Stimulated activated CD4-positive, alpha-beta T cell treated with anti-CD3 and anti-CD28 coated beads, TNF-alpha, amount 100 ng/mL, for 48 hours (primary cell): ENCODE measurements at places on chromosomes 12 and 14.

GRCh38 chr14:103290056-103290455, 44.0 kb upstream of the EIF5 start:
- DNase-seq: no peak

DNA sequence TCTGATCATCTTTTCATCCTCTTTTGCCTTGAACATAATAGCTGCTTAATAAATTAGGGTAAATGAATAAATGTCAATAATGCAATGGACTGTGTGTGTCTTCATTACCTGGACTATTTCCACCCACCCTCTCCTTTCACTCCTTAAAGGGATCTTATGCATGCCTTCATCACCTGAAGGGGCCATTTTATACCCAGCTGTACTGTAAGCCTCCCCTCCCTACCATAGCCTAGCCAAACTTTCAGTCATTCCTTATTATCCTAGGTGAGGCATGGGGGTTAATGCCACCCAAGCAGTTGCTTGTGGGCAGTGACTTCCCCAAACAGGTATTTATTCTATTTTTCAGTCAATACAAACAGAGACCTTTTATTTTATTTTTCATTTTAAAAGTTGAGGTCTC, 127.8 kb upstream of the PARP11 start:
- DNase-seq: no peak

- DNase-seq: no peak
Measured at GRCh38 chr14:101039755-101040138, 136.2 kb upstream of the RTL1 start.

- DNase-seq: no peak
Measured at GRCh38 chr14:61520576-61520975, 174.7 kb upstream of the HIF1A start.

DNA sequence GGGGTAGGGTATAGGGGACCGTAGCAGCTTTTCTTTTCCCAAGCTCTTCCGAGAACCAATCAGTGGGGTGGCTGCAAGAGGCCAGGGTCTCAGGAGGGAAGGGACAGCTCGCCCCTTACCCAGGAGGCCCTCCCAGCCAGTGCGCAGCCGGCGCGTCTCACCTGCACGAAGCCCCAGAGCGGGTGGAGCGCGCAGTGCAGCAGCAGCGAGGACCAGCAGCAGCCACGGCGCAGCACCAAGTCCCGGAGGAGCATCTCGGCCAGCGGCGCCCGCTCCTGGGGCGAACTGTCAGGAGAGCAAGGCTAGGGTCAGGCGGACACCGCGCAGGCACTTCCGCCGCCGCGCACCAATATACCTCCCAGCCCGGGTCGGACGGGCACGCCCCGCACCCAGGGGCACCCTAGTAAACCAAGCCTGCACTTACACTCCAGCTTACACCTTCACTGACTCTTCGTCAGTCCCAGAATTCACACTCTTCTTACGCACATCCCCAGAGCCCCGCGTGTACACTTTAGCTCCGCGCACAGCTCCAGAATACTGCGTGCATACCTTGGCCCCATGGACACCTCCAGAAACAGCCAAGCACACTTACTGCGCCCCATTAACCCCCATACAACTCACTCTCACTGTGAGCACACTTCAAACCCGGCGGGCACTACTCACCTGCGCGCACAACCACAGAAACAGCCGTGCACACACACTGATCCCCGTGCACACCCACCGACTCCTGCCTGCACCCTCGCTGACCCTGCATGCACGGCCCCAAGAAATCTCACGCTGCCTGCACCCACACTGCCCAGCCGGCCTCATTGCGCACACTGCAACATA, 606 bp downstream of the PRIMA1 start:
- DNase-seq: no peak

GRCh38 chr14:60654334-60654821, 5.1 kb upstream of the SIX1 start:
- no peak for DNase-seq

GRCh38 chr12:91400271-91400670, 217.7 kb upstream of the DCN start:
- DNase-seq: no peak

DNA sequence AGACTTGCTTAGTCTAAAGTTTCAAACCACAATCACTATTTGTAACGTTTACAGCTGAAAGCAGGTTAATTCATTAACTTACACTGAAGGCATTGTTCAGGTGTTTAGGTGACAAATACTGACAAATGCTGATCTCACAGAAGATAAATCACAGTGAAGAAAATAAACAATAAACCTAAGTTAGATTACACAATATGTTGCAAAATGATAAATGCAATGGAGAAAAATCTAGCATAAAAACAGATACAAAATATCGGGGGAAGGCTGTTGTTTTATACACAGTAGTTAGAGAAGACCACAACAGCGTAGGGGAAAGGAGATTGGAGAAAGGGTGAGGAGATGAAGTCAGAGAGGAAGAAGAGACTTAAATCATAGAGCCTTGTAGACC, 3.0 kb downstream of the SCAF11 start:
- DNase-seq: no peak

- no peak for DNase-seq
Measured at GRCh38 chr14:97277711-97278110, 480.5 kb downstream of the VRK1 start.

DNA sequence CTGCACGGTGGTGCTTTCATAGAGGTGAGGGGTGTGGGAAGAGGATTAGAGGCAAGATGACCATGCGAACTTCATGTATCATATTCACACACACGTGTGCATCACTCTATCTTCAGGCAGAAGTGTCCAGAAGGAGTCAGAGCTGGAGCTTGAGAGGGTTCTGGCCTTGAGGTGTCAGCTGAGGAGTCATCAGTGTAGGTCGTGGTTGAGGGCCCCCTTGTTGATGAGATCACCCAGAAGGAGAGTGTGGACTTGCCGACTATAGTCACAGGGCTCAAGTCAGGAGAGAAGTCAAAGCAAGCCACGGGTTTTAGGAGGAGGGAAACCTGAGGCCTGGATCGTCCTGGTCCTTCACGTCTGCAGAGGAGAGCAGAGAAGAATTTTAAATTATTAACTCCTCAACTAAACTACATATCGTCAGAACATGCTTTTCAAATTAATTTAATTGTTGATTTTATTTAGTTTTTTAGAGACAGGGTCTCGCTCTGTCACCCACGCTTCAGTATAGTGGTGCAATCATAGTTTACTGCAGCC, 25.4 kb downstream of the EML1 start:
- no peak for DNase-seq

GRCh38 chr14:35155962-35156361, 33.6 kb downstream of the PRORP start:
- DNase-seq: no peak

DNA sequence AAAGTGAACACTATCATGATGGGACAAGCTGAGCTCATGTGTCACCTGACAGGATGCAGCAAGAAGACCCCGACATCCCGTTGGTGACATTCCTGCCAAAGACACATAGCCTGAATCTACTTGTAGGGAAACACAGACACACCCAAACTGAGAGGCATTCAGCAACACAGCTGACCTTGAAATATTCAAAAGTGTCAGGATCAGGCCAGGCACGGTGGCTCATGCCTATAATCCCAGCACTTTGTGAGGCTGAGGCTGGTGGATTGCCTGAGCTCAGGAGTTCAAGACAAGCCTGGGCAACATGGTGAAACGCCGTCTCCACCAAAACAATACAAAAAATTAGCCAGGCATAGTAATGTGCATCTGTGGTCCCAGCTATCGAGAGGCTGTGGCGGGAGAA, 232.0 kb upstream of the PLXNC1 start:
- DNase-seq: no peak

DNA sequence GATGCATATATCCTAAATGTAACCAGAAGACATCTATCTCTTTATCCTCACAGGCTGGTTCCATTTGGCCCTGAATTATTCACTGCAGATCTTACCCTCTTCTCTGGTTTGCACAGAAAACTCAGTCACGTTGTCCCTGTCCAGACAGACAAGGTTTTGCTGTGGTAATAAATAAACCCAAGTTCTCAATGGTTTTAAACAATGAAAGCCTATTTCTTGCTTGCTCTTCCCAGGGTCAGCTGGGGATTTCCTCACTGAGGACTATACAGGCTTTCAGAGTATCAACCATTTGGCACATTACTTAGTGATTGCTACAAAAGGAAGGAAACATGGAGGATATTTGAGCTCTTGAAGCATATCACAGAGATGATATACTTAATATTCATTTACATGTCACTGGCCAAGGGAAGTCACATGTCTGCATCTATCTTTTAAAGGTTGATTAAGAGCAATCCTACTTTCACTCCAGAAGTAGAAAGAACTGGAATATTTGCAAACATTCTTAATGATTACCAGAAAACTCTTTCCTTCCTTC, 24.4 kb upstream of the E2F7 start:
- no peak for DNase-seq

DNA sequence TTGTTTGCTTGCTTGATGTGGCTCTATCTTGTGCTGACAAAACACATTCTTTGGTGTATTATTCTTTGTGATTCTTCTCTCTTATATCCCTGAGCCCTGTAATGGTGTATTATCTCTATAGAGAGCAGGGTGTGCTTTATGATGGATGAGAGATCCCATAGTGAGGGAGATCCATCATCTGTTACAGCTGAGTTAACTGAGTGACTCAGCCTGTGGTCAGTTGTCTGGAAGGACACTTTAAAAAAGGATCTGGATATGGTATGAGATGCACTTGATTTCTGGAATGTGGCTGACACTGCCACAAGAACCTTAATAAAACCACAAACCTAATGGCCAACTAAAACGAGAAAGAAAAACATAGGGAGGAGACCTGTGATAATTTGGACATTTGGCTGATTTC, 461.4 kb upstream of the SYT1 start:
- no peak for DNase-seq
